Nephron progenitor cell (in vitro differentiated cells): ENCODE measurements at places on chromosomes 11 and 22.

DNA sequence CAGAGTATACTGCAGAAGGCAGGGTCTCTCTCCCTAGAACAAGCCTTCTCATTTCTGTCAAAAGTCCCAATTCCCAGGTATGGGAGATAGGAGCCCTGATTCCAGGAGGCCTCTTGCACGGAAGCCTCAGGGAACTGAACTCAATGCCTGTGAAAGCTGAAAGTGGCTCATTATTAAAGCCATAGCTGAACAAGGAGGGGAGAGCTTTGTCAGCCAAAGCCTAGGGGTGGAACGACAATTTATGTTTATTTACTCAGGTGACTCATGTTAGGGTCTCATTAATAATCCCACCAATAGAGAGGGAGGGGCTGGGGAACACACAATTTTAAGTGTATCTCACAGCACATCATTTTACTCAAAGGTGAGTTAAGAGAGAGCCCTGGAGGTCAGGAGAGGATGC is 44.9 kb downstream of the DSCAML1 start:
- no peak for DNase-seq

- no peak for DNase-seq
Measured at GRCh38 chr11:76655501-76656049, 15.0 kb downstream of the LRRC32 start.

DNA sequence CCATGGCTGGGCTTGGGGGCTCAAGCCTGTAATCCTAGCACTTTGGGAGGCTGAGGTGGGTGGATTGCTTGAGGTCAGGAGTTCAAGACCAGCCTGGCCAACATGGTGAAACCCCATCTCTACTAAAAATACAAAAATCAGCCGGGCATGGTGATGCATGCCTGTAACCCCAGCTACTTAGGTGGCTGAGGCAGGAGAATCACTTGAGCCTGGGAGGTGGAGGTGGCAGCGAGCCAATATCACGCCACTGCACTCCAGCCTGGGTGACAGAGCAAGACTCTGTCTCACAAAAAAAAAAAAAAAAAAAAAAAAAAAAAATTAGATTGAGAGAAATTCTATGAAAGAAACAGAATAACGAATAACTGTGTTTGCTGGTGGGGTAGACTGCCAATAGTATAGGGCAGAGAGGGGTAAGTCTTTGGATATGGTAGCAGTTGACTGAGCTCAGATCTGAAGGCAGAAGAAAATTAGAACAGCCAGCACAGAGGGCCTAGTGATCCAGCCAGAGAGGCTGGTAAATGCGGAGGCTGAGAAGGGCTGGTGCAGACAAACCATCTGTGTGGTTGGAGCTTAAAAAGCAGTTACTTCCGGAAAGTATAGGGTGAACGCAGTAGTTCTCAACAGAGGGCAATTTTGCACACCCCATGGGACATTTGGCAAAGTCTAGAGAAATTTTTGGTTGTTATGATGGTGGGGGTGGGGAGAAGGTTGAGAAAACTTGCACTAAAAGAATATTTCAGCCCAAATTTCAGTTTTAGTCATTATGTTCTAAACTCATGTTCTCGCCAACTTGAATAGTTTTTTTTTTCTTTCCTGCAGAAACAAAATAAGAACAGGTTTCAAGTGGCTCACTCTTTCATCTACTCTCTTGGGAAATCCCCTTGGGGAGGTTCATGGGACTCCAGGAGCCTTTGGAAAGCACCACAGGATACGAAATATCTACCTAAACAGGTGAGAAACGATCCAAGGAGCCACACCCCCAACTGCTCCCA is 1.6 kb upstream of the HORMAD2 start:
- DNase-seq: no peak

DNA sequence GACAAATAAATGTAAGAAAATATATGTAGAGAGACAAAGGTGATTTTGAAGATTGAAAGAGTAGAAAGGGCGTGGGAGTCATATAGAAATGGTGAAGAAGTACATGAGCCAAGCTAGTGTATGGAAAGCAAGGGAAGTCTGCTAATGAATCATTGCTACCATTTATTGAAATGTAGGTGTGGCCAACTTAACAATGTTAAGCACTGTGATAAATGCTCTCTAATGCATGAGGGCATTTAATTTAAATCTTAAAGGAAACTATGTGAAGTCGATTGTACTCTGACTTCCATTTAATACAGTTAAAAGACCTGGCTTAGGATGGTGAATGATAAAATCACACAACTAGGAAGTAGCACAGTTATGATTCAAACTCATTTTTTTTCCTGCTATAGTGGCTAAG is 219.9 kb downstream of the CASP12 start:
- no peak for DNase-seq

DNA sequence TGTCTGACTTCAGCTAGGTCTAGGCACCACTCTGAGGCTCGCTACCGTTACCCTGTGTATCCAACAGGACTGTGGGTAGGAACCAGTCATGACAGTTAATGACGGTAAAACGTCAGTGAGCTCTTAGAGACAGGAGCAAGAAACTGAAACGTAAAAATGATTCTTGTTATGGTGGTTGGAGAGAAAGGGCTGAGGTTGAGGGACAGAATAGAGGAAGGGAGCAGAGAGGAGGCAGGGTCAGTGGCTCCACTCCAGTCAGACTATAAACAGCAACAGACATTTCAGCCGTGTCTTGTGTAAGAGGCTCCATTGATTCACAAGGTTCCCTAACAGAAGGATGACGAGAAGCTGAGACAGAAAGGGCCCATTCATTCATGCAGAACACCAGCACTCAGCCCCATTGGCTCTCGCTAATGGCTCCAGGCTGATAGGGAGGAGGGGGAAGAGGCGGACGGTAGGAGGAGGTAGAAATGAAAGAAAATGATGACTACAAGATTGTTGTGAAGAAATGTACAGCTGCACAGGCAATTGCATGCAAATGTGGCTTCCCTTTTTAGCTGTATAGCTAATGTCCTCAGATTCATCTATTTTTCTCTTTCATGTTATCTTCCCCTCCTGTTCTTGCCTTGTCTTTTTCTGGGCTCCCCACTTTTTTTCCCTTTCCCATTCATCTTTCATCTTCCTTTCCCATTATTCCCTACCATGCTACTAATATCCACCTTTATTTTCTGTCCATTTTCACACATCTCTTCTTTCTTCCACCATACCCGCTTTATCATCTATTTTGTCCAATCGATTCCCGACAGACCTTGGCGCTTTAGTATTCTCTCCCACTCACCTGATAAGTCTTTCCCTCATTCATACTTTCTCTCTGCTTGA is 34.3 kb downstream of the ETS1 start:
- no peak for DNase-seq

- DNase-seq: no peak
Measured at GRCh38 chr11:23079382-23079813, 219.1 kb upstream of the CCDC179 start.
